ENCODE measurements at places on chromosomes 2 and 18.
A peak's percentile ranks its signal among the peaks of the same experiment; 100 is the strongest.

DNA sequence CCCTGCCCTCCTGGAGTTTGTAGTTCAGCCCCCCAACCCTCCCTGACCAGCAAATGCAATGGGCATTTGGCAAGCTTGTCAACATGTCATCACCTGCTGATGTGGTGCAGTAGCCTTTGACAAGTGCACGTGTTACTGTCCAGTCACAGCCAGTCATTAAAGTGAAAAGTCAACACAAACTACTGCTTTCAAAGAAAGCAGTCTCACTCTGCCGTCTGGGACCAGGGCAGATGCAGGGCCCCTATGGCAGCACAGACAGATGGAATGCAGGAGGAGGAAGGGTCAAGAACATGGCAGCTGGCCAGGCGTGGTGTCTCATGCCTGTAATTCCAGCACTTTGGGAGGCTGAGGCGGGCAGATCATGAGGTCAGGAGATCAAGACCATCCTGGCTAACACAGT lies 222.4 kb upstream of the OSR1 start:
- no peak for DNase-seq

- DNase-seq, result no peak
Observed at GRCh38 chr2:238092486-238093035, 7.6 kb upstream of the ESPNL start.

DNA sequence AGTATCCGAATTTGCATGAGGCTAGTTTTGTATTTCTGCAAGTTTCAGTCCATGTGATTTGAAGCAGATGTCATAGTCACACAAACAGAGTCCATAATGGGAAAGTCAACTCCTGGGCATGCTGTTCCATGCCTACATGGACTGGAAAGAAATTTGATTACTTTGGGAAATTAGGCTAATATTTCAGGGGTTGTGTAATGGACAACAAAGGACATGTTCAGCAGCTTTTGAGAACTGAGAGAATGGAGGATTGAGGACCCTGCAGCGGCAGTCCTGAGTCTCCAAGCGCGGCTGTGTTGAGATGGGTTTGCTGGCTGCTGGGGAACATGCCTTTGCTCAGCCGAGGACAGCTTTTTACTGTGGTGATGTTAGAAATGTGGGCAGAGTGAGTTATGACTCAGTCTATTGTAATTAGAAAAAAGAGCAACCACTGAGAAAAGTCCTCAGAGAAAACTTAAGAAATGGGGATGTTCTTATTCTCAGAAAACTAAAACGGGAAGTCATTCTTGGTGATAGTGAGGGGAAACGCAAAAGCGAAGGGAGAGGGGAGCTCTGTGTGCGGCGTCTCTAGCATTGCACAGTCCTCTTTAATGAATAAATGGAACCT lies 149.2 kb downstream of the FAM210A start:
- DNase-seq, result peak; percentile 67

DNA sequence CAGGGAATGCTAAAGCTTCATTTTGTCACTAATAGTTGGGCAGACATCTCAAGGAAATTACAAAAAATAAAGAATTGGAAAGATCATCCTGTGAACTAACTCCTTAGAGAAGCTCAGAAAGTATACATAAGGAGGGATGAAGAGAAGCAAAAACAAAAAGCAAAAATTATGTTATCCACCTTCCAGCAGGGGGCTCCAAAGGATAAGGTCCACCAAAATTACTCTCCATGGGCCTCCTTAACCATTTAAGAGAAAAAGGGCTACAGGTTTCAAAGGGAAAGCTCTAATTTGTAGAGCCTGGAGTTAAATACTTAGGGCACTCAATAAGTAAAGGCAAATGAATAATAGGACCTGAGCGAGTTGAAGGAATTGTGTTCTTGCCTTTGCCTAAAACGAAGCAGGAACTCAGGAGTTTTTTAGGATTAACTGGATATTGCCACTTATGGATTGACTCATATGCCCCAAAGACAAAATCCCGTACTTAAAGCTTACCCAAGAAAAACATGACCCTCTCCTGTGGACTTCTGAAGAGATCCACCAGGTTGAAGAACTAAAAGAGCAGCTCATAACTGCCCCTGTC lies 1167.9 kb downstream of the DSC3 start:
- DNase-seq, result no peak

GRCh38 chr2:85697096-85697495 lies 2.9 kb downstream of the GNLY start:
- no peak for DNase-seq

GRCh38 chr2:20509301-20509769 lies 62.5 kb downstream of the RHOB start:
- no peak for DNase-seq

DNA sequence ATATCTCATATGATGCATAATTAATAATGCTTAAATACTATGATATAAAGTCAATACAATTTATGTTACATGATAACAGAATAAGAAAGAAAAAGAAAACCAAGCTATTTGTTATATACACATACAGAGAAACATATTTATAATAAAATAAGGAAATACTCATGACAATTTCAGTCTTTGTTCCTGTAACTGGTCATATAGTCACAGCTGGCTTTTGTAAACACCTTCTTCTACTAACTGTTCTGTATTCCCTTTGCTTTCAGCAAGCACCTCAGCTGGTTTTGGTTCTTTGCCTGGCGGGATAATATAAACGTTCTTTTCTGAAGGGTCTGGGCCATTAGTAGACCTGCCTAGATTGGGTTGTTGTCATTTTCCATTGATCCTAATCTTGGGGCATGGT lies 158.5 kb downstream of the COPS8 start:
- no peak for DNase-seq

Data from activated CD4-positive, alpha-beta T cell treated with anti-CD3 and anti-CD28 coated beads for 48 hours (primary cell).